ENCODE measurements at places on chromosomes 7 and 10.

- no peak for DNase-seq
These were observed 156.5 kb upstream of the GHITM start for GRCh38 chr10:83982812-83983211.

DNA sequence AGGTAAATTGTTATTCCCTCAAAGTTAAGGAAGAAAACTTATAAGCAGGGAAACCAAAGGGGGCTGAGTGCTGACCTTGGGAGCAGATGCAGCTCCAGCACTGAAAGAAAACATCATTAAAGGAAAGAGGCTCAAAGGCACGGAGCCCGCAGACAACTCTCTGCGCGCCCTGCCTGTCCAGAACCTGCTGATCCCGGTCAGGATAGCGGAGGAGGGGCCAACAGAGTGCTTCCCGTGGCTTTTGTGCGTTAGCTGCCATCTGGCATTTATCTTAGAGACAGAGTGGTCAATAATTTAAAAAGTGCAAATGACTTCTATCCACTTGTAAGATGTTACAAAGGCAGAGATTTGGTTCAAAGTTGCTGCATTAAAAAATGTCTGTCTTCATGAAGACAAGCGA, 162.1 kb downstream of the FANK1 start:
- DNase-seq, result no peak

DNA sequence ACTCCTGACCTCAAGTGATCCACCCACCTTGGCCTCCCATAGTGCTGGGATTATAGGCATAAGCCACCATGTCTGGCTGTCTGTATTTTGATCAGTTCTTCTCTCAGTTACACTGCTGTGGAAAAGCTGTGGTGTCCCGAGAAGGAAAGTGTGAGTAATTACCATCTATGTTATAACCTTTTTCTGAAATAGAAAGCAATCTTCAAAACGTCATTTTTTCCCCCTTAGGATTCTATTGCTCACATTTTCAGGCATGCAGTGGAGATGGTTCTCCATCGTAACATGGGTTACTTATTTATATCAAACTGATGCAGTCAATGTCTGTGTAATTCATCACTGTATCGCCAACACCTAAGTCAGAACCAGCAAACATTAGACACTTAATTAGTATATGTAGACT, 103.5 kb upstream of the FAM3C start:
- no peak for DNase-seq

- DNase-seq, result no peak
These were observed 84.8 kb upstream of the PHF14 start for GRCh38 chr7:10888861-10889260.

- DNase-seq, result no peak
These were observed 120.2 kb upstream of the RAB18 start for GRCh38 chr10:27383595-27384542.

- DNase-seq, result no peak
These were observed 6.0 kb downstream of the GPR158 start for GRCh38 chr10:25180801-25181200.

GRCh38 chr10:74502963-74503608, 323.3 kb upstream of the KAT6B start:
- DNase-seq, result no peak

DNA sequence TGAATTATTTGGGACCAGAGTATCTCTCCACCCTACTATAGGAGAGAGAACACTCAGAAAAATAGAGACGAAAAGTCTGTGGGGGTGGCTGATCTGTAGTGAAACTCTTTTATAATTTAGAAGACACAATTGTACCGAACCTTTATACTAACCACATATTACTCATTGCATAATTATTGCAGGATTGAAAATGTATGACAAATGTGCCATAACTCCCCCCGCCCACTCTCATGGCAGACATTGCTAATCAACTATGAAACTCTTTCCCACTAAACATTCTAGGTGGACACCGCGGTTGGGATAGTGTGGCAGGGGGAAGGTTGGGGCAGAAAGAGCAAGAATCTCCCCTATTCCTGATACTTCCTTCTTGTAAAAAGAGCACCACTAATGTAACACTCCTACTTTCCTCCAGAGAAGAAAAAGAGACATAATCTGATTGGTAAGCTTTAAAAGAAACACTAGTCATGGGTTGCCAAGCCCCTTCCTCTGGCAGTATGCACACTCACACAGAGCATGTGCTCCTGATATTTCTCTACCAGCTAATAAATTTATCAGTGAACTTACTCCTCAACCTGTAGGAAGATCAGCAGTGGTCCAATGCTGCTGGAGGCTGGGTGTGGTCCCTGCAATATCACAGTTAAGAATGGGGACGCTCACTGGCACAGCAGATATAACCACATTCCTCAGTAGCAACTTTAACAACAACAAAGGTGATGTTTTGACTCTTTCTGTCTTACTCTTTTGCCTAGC, 18.7 kb upstream of the ARID5B start:
- DNase-seq, result no peak

- DNase-seq, result no peak
These were observed 218.2 kb upstream of the KLF14 start for GRCh38 chr7:130951976-130952876.

DNA sequence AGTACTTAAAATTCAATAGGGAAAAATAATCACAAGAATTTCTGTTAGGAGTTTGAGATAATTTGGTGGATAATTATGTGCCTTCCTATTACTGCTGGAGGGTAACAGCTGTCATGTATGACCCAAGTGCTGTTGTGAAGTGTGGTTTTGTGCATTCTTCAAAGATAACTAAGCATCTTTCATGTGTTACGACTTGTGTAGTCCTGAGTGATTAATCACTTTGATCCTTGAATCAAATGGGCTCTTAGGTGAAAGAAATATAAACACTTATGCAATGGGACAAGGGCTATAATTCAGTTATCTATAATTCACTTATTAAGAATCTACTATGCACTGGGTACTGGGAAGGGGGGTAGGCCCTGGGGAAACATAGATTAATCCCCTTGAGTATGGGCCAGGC, 89.0 kb downstream of the CH25H start:
- DNase-seq, result no peak
